ENCODE measurements at places on chromosomes 1 and 21.

- DNase-seq, result no peak
Measured at GRCh38 chr1:184988506-184988905, 14.2 kb upstream of the NIBAN1 start.

GRCh38 chr1:58815686-58816071, 31.8 kb upstream of the JUN start:
- no peak for DNase-seq

DNA sequence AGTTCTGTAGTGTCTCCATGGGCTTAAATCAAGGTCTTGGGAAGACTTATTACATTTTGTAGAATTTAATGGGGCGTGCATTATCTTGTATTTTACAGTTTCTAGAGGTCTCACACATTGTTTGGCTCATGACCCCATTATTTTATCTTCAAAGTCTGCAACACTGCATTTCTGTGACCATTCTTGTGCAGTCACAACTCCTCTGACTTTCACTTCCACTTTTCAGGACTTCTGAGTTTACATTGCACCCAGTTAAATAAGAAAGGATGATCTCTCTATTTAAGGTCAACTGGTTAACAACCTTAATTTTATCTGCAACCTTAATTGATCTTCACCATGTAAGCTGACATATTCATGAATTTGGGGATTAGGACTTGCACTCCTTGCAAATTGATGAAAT, 1186.6 kb downstream of the MRPL39 start:
- DNase-seq, result no peak

- DNase-seq, result no peak
Measured at GRCh38 chr1:108717774-108718316, 5.1 kb downstream of the FNDC7 start.

GRCh38 chr1:101284021-101284420, 47.2 kb downstream of the S1PR1 start:
- peak; percentile 37 for DNase-seq

- DNase-seq, result no peak
Measured at GRCh38 chr21:44874240-44874496, 678 bp upstream of the PTTG1IP start.

- DNase-seq, result no peak
Measured at GRCh38 chr1:218996362-218996761, 177.3 kb upstream of the LYPLAL1 start.

DNA sequence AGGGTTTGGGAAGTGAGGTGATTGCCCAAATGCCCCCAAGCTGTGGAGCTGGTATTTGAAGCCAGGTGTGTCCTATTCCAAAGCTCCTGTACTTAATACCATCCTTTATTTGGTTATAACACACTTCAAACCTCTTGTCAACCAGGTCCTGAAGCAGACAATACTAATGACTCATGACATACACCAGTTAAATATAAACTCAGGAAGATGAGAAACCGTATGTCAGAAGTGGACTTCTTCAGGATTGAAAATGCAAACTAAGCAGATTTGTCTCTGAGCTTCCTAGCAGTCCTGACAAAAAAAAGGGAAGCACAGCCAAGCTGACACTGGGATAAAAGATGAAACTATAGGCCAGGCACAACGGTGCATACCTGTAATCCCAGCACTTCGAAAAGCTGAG, 70.6 kb downstream of the ALPL start:
- no peak for DNase-seq

- DNase-seq, result no peak
Measured at GRCh38 chr1:77925518-77925917, 37.1 kb downstream of the NEXN start.

DNA sequence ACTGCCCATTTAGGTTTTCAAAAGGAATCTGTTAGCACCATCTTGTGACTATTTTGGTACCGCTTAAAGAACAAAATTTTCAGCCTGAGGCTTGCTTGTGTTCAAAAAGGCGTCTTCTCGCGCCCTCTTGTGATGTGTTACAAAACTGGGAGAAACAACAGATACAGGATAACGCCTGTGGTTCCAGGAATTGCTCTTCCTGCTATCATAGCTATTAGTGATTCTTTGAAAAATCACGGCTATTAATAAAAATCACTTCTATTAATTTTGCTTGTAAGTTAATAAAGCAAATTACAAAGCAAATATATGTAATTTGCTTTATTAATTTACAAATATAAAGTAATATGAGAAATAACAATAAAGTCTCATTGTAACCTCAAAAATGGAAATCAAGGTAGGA, 82.2 kb upstream of the ABCD3 start:
- no peak for DNase-seq

DNA sequence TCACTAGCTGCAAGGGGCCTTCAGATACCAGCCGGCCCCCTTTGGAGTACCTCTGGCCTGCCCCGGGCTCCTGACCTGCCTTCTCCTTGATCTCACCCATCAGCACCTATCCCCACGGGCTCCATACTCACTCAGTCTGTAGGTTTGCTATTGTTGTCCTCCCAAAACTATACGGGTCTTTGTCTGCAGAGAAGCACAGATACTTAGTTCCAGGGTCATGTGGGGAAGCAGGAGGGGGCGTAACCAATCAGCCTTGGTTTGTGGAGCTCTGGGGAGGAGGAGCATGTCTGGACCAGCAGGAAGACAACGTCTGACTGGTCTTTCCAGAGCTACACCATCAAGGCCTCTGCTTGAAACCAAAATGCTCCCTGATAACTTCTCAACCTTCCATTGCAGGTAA, 15.2 kb downstream of the TMEM63A start:
- DNase-seq, result no peak

- DNase-seq, result no peak
Measured at GRCh38 chr1:178951600-178951999, 74.1 kb upstream of the FAM20B start.

GRCh38 chr1:27724961-27725373, 794 bp upstream of the FAM76A start:
- peak; percentile 5 for DNase-seq

DNA sequence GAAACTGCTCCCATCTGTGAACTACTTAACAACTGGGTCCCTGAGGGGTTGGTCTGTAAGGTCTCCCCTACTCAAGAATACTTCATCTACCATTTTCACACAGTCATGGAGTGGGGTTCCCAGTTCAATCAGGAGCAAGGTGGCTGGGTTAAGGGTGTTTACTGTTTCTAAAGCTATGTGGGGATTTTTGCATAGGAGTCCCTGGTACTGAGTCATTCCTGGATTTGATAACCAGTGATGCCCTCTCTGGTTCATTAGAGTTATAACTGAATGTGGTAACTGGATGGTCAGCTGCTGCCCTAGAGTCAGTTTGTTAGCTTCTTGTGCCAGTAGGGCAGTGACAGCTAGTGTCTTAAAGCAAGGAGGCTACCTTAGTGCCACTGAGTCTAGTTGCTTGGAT, 29.4 kb upstream of the KCNJ15 start:
- DNase-seq, result no peak

DNA sequence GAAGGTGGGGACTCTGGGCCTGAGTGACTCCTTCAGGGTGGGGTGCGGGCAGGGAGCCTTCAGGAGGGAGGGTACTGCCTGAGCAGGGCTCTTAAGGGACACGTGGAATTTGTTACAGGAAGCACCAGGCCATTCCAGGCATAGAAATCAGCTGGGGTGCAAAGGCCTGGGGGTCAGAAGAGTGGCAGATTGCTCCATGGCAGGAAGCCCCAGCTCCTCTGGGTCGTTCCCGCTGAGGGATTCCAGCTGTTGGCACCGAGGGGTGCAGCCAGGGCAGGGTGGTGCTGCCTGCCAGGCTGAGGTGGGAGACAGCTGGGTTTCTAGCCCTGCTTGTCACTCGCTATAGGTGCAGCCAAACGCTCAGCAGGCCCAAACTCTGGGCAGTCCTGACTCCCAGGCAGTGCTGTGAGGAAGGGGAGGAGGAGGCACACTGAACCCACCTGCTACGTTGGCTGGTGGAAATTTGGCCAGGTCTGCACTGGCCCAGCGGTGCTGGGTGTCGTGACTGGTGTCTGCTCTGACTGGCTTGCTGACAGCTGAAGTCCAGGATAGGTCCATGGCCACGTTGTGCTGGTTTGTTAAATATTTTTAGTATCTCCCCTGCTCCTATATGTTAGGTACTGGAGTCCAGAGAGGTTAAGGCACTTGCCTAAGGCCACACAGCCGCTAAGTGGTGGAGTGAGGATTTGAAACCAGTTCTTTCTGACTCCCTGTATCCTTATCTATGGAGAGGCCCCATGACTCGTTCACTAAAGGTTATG, 19.3 kb downstream of the TNFRSF1B start:
- DNase-seq, result no peak

DNA sequence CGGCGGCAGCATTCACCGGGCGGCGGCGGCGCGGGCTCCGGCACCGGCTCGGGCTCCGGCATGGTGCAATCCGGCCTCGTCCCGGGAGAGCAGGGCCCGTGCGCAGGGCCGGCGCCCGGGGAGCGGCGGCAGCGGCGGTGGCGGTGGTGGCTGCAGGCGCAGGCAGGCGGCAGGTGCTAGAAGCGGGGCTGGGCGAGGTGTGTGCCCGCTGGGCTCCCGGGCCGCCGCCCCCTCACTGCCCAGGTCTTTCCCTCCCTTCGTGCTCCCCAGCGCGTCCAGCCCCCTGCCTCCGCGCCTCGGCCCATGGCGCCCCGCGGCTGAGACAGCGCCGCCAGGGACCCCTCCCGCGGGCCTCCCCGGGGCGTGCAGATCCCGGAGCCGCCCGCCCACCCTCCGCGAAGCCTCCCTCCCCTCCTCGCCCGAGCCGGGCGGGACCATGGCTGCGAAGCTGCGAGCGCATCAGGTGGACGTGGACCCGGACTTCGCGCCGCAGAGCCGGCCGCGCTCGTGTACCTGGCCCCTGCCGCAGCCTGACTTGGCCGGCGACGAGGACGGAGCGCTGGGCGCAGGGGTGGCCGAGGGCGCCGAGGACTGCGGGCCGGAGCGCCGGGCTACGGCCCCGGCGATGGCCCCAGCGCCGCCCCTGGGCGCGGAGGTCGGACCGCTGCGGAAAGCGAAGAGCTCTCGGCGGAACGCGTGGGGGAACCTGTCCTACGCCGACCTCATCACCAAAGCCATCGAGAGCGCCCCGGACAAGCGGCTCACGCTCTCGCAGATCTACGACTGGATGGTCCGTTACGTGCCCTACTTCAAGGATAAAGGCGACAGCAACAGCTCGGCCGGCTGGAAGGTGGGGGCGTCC, 492 bp downstream of the FOXO6 start:
- DNase-seq, result no peak

- DNase-seq, result no peak
Measured at GRCh38 chr1:228005511-228006033, 1.2 kb upstream of the WNT3A start.

GRCh38 chr1:233704170-233704897, 90.4 kb downstream of the KCNK1 start:
- no peak for DNase-seq

DNA sequence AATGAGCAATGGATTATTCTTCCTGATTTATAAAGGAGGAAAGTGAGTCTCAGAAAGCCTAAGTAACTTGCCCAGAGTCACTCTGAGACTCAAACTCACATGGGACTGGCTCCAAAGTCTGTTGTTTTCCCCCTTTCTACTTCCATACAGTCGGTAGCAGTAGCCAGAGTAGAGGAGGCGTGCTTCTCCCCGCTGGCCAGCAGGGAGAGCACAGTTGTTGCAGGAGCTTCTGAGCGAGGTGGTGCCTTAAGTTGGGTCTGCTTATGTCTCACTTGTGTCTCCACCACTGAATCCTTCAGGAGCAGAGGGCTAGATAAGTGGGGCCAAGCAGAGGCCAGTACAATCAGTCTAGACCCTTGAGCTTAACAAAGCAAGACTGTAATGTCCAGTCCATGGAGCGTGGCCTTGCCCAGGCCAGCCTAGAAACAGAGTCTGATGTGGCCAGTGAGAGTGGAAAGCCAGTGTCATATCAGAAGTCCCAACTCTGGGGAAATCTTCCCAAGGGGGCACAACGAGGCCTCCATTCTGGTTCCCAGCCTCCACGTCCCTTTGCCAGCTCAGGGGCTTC, 181.9 kb downstream of the ZSCAN20 start:
- DNase-seq, result no peak

- DNase-seq, result no peak
Measured at GRCh38 chr1:73176902-73177301, 894.6 kb upstream of the NEGR1 start.

DNA sequence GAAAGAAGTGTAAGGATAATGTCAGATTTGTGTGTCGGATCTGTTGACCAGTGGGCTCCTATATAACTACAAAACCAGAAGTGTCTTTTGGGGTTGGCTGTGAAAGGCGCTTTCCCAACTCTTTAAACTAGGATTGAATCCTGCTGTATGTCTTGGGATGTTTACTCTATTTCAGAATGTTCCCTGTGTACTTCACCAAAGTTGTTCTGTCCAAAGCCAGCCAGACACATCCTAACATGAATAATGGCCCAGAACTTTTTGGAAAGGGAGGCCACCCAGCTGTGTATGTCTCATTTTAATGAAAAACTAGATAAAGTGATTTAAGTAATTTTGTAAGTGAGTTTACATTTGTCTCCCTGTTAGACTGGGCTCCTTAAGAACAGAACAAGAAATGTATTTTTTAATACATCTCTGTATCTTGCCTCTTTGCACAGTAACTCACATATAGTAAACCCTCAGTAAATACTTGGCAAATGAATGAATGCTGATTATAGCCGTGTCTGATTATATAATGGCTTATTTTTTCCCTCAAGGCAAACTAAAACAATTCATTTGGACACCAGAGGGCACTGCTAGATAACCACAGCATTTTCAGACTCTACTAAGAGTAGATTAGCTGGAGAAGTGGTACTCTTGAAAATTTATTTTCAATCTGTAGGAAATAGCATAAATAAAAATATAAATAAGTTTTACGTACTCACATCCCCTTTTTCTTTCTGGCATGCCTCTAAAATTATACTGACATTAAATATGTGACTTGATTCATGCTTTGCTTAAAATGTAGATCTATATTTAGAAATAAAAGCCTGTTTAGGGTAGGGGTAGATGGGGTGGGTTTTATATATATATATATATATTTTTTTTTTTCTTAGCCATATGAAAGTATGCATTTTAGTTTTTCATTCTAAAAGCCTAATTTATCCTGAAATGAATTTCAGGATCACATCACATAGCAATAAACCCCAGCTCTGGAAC, 23.8 kb downstream of the TSEN15 start:
- no peak for DNase-seq

DNA sequence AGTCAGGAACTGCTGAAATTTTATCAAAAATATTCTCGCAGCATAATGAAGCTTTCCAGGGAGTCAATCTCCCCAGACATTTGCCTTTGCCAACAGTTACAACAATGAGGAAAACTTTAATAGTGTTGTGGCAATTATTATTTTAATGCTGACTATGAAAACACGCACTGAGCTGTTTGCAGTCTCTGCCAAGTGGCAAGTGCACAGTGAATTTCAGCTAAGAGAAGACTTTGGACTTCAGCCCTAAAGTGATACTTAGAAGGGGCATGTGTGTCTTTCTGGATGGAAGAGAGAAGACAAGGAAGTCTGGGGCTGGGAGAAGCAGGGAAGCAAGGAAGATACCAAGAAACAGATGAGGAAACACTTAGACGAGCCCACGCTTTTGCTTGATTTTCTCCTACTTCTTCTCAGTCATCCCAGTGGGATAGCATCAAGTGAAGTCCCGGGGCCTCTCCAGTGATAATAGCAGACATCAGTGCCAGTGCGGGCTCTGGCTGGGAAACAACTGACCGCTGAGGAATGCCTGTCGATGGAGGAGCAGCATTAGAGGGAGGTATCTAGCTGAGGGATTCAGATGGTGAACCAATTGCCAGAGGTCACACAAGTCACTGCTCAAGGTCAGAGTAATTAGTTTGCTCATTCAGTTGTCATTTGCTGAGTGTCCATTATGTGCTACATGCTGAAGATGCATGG, 196.3 kb downstream of the TTLL7 start:
- DNase-seq, result no peak

Measured in activated T-cell treated with anti-CD3 and anti-CD28 coated beads, Interleukin-2, amount 50 U/mL, for 4 hours (primary cell).